Hematopoietic multipotent progenitor cell (in vitro differentiated cells): ENCODE measurements at places on chromosomes 7 and 10.

- DNase-seq = no peak
These were observed 3.2 kb upstream of the JCAD start for GRCh38 chr10:30062582-30062981.

GRCh38 chr7:87128861-87129267 is 23.4 kb upstream of the DMTF1 start:
- no peak for DNase-seq

GRCh38 chr7:26538216-26538615 is 246.6 kb downstream of the SNX10 start:
- DNase-seq = no peak

DNA sequence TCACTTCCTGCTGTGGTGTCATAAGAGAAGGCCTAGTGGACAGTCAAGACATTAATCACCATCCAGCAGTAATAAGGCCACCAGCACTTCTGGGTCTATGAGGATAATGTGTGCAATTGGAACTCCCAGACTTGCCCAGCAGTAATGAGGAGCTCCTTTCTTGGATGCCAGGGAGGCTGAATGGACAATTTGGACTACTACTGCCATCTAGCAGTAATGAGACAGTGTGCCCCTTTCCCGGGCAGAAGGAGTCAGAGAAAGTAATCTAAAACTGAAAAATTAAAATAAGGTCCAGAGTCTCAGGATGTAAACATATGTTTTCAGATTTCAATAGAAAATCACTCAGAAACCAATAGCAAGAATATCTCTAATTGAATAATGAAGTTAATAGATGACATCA is 400.4 kb downstream of the CDC14C start:
- no peak for DNase-seq
